Gastrocnemius medialis (tissue), 4 donors: ENCODE measurements at places on chromosomes 7 and 10. TPM values are rescaled to one million over a fixed set of nuclear protein-coding genes. Genes with fewer than 3 reads are reported as not detected.

- no peaks in the 10 kb centered on the region for H3K4me1 ChIP-seq
- DNase-seq = no peak
- no peak overlapping the region for H3K27ac ChIP-seq
- peaks cover 6% of the 10 kb centered on the region for H3K27me3 ChIP-seq
- H3K4me3 ChIP-seq = no peak overlapping the region
Measured at GRCh38 chr10:49689882-49690510, 10.5 kb downstream of the C10orf53 start.

Gene IGFBP1
- 3.6 TPM for total RNA-seq

GRCh38 chr7:108072739-108073138 lies 57.4 kb downstream of the LAMB4 start:
- no peaks in the 10 kb centered on the region for H3K36me3 ChIP-seq
- no peak overlapping the region for H3K27ac ChIP-seq
- no peak for DNase-seq
- H3K4me1 ChIP-seq = no peaks in the 10 kb centered on the region
- no peak overlapping the region for H3K4me3 ChIP-seq

DNA sequence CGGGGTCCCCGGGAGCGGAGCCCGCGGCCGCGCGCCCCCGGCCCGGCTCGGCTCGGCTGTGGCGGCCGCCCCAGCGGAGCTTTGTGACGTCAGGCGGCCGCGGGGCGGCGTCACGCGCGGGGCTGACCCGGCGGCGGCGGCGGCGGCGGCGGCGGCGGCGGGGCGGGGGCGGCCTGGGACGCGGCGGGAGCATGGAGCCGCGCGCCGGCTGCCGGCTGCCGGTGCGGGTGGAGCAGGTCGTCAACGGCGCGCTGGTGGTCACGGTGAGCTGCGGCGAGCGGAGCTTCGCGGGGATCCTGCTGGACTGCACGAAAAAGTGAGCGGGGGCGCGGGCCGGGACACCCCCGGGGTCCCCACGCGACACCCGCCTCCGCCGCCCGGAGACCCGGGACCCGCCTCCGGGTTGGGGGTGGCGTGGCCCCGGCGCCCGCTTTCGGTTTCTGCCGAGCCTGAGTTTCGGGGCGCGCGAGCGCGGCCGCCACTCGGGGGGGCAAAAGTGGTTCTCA lies at the start of gene PWWP2B:
PWWP2B (plus strand) TSS at position 165 of the 506 bp plus-strand sequence; CDS start at position 192, 27 bp downstream.
- H3K27ac ChIP-seq = peak within 1 kb of the TSS; percentile 98
- no peaks in the 10 kb centered on the region for H3K36me3 ChIP-seq
- H3K27me3 ChIP-seq = no peaks in the 10 kb centered on the region
- peak within 1 kb of the TSS; percentile 96 for H3K4me3 ChIP-seq

GRCh38 chr7:107932805-107933204 lies 41.8 kb downstream of the DLD start:
- H3K27me3 ChIP-seq = no peaks in the 10 kb centered on the region
- no peak overlapping the region for H3K4me3 ChIP-seq
- H3K36me3 ChIP-seq = peaks cover 5% of the 10 kb centered on the region
- DNase-seq = no peak

- H3K36me3 ChIP-seq = no peaks in the 10 kb centered on the region
- no peak for DNase-seq
- no peak overlapping the region for H3K27ac ChIP-seq
- no peaks in the 10 kb centered on the region for H3K4me1 ChIP-seq
- H3K27me3 ChIP-seq = no peaks in the 10 kb centered on the region
- H3K4me3 ChIP-seq = no peak overlapping the region
Measured at GRCh38 chr7:71266912-71267311, 135.0 kb downstream of the GALNT17 start.

Gene GIMAP5
- total RNA-seq = 14.4 TPM

- no peak for DNase-seq
- no peaks in the 10 kb centered on the region for H3K36me3 ChIP-seq
- H3K4me1 ChIP-seq = no peaks in the 10 kb centered on the region
- no peaks in the 10 kb centered on the region for H3K27me3 ChIP-seq
- H3K27ac ChIP-seq = no peak overlapping the region
Measured at GRCh38 chr7:153576096-153576495, 476.1 kb upstream of the DPP6 start.

Gene MSMB
- total RNA-seq = not detected

DNA sequence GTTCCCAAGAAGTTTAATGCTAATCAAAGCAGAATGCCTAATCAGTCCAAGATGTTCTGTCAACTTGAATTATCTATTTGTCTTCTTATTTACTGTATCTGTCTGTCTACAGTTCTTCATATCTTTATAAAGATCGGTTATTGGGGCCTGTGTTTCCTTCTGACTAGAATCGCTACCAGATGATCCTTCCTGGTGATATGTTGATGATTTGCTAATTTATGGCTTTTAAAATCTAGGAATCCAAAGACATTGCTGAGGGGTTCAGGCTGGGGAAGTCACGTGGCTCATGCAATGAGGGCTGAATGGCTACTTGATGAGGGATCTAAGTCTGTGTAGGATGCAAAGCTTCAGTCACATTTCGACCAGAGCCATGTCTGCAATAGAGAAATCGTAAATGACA lies 536.3 kb downstream of the KCNMA1 start:
- H3K27me3 ChIP-seq = no peaks in the 10 kb centered on the region
- no peak for DNase-seq
- H3K27ac ChIP-seq = no peak overlapping the region
- no peaks in the 10 kb centered on the region for H3K4me1 ChIP-seq
